ENCODE measurements at places on chromosomes 4 and X.

DNA sequence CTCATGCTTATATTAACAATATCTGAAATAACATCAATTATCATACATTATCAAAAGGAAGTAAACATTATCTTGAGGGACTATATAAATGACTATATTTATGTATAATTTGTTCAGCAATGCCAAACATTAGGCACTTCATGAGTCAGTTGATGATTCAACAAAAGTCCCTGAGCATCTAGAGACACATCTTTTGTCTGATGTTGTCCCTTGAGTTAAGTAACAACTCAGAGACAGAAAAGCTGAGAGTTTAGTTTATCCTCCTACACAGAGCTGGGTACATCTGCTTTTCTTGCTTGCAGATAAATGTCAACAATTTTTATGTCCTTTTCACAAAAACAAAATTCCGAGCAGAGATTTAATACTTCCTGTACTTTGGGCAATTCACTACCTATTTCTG is 311.1 kb downstream of the INPP4B start:
- no peak for DNase-seq

- peak; percentile 100 for DNase-seq
These were observed at the start of gene COPS4 for GRCh38 chr4:83034630-83035494. TSS of gene COPS4 (plus strand) at chr4:83035183. CDS start at chr4:83035225, 42 bp downstream.

DNA sequence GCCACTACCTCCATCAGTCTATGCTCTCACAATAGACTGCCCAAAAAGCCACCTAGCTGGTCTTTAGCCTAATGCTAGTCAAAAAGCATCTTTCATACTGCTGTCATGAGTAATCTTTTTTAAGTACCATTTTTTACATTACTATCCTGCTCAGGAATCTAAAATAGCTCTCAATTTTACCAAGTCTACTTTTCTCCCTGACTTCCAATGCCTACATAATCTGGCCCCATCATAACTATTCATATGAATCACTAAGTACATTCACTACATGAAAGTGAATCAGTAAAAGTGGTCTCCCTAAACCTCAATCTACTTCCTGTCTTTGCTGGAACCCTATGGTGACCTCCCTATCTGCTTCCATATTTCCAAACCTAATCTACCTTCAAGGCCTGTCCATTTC is 105.9 kb downstream of the THOC2 start:
- no peak for DNase-seq

- DNase-seq = no peak
These were observed 96.6 kb downstream of the STPG2 start for GRCh38 chr4:98046665-98047064.

GRCh38 chr4:61173799-61174198 is 26.3 kb upstream of the ADGRL3 start:
- DNase-seq = no peak

DNA sequence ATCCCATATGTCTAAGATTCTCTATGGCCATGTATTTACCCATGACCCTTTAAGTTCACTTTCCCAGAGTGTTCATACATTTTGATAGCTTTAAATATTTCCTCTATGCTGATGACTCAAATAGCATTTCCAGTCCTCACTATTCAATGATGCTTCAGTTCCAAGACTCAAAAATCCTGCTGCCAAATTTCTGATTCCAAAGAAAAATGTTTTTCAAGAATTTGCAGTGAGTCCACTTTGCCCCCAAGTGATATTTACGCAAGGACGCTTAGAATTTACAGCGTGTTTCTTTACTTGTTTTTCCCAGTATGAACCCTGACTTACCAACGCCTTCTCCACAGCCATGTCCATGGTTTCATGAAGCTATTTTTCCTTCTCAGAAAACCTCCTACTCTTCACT is 127.9 kb upstream of the PCDH18 start:
- DNase-seq = no peak

DNA sequence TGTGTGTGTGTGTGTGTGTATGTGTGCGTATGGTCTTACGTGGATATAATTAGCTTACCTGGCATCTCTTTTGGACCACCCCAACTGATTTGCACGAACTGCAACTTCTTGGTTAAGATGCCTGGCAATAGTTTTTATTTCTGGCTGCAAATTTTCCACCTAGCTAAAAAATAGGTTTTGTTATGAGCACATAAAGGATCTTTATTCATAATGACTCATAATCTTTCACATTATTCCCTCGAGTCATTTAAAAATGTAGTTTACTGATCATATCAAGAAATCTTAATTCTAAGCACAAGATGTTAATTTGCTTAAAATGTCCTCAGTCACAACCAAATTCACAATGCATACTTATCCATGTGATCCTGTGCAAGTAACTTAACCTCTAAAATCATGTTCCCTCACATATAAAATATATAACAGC is 1.5 kb downstream of the COX18 start:
- peak; percentile 77 for DNase-seq

GRCh38 chr4:141912831-141913230 is 276.4 kb downstream of the IL15 start:
- no peak for DNase-seq

GRCh38 chrX:132482632-132483031 is 6.2 kb downstream of the MBNL3 start:
- no peak for DNase-seq

DNA sequence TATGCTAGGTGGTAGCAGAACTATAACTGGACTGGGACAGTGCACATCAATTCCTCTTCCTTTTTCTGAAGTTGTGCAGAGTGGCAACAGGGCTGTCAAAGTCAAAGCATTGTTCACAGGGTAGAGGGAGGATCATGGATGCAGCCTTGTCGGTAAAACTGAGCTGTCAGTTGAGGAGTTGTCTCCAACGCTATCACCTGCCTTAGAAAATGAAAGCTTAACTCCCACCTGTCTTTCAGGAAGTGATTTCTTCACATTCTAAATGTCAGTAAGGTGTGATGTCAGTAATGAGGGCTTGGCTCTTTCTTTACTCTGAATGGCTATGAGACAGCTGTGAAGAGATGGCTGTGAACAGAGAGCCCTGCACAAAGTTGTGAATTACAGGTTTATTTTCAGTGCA is 66.4 kb upstream of the BANK1 start:
- DNase-seq = no peak

- no peak for DNase-seq
These were observed 27.2 kb downstream of the RASL11B start for GRCh38 chr4:52889354-52889753.

- peak; percentile 57 for DNase-seq
These were observed 25.1 kb upstream of the CLDN34 start for GRCh38 chrX:9942086-9942485.

DNA sequence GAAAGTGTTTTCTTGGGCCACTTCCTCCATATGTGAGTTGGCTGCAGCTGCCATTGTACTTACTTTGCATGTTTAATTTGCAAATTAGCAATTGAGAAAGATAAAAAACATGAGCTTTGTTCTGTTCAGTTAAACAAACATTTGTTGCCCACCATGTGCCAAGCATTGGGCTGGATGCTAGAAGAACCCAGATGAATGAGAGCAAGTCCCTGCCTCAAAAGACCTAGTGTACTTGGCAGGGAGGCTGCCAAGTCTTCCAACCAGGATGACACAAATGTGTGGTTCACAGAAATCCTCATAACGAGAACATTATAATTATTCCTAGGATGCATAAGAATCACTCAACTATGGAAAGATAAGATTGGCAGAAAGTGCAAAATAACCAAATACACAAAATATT is 66.7 kb downstream of the GPM6A start:
- no peak for DNase-seq

- no peak for DNase-seq
These were observed 1037.8 kb downstream of the STPG2 start for GRCh38 chr4:97105347-97106099.

DNA sequence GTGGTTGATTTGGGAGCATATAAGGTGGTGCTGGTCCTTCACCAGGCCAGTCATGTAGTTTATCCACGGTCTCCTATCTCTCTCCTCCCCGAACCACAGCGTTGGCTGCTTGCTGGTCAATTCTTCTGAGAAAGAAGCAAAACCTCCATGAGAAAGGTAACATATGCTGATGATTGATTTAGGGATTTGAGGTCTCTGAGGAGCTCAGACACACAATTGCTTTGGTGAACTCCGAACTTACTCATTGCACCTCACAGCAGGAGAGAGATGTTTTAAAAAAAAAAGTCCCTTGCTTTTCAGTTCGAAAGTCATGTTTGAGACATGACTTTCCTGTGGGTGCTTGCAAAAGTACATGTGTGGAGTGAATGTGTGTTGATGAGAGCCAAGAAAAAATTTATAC is 100.2 kb downstream of the TSPAN7 start:
- DNase-seq = peak; percentile 64

GRCh38 chr4:128357286-128357685 is 69.7 kb upstream of the PGRMC2 start:
- no peak for DNase-seq

- DNase-seq = peak; percentile 42
These were observed 552 bp upstream of the AFF1 start for GRCh38 chr4:86934147-86934770.

DNA sequence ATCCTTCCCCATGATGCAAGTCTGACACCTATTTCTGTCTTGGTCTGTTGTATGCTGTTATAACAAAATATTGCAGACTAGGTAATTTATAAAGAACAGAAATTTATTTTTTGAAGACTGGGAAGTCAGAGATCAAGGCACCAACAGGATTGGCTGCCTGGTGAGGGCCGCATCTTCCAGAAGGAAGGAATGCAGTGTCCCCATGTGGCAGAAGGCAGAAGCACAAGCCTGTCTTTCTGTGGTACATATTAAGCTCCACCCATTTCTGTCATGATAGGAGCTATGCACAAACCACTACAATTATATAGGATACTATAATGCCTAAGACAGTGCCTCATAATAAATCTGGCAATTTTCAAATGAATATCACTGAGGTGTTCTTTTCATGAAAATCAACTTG is 502.3 kb upstream of the DIAPH2 start:
- no peak for DNase-seq

DNA sequence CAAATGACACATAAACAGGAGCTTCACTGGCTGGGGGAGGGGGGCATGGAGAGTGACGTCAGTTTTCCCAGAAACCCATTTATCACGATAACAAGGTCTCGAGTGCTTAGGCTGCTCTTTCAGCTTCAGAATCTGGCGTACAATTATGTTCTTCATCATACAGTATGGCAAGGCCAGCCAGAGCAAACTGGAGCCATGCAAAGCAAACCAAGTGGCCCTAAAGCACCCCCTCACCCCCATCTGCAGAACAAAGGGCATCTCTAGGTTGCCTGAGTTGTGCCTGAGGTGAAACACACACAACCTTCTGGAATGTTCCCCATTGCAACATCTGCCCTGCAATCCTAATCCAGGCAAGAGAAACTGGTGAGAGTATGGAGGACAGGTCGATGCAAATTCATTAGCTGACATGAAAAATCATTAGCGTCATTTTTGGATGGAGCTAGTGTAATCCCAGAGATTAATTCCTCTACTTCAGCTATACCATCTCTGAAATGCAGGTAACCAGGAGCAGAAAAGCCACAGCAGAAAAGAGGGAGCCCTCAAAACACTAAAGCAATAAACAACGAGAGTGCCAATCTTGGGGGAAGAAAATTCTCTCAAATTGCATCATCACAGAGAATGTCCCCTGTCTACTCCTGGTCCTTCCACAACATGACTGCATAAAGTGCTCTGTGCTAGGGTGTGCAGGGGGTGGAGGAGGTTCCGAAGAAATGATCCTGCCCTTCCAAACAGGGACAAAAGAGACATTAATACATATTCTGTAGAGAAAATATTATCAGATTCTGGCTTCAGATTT is 1.8 kb downstream of the SEPTIN6 start:
- peak; percentile 57 for DNase-seq

DNA sequence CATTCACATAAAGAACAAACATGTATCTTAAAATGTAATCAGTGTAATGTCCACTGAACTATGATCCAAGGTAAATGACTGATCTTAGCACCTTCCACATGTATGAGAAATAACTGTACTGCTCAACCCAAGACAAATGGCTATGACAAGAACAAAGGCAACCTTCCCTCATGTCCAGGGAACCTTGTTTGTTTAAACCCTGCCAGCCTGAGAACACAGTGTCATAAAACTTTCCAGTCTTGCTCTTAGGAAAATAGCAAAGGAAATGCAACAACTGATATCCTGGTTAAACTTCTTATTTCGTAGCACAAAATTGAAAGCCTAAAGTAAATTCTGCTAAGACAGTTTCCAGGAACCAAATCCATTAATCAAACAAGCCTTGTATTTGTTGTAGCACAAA is 494.3 kb downstream of the IL15 start:
- no peak for DNase-seq

DNA sequence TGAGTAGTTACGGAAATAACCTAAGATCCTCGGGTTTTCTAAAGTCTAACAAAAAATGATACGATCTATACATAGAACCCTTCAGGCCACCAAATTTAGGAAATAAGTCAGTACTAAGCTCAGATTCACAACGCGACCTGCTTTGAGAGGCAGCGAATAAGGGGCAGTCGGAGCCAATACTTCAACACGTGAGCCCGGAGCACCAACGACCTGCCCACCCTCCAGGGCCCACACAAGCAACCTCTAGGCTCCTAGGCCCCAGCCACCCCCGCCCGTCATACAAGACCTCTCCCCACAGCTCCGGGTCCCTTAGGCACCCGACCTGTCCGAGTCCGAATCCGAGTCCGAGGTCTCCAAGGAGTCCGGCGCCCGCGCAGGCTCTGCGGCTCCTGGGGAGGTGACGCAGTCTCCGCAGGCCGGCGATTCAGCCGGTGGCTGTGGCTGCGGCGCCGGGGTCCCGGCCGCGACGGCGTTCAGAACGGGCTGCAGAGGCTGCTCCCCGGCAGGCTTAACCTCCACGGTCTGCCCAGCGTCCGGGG is 580 bp downstream of the NAF1 start:
- peak; percentile 46 for DNase-seq

GRCh38 chr4:185730387-185730786 is 81.6 kb downstream of the SORBS2 start:
- peak; percentile 6 for DNase-seq

GRCh38 chr4:102546635-102547034 is 45.5 kb downstream of the NFKB1 start:
- DNase-seq = no peak

DNA sequence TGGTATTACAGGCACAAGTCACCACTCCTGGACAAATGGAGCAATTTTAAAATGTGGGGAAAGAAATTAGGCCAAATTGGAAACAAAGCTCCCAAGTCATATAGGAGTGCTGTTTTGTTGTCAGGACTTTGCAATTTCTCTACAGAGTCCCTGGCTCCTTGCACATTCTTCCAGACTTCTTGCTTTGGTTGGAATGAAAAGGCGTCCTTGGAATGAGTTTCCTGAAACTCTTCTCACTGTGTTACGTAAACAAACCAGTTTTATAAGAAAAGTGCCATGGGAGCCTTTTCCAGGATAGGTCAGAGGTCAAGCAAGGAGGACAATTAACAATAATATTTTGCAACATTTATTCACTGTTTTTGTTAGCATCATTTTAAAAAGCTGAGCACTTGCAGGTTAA is 32.4 kb upstream of the KIT start:
- no peak for DNase-seq

- DNase-seq = peak; percentile 42
These were observed 31.3 kb downstream of the NYX start for GRCh38 chrX:41478381-41478911.

GRCh38 chr4:10079912-10080588 is 36.5 kb downstream of the WDR1 start:
- DNase-seq = no peak

All from T-helper 2 cell (primary cell).